Type B pancreatic cell (in vitro differentiated cells): ENCODE measurements at places on chromosomes 4 and X. TPM values are rescaled to one million over a fixed set of nuclear protein-coding genes. Genes with fewer than 3 reads are reported as not detected.

DNA sequence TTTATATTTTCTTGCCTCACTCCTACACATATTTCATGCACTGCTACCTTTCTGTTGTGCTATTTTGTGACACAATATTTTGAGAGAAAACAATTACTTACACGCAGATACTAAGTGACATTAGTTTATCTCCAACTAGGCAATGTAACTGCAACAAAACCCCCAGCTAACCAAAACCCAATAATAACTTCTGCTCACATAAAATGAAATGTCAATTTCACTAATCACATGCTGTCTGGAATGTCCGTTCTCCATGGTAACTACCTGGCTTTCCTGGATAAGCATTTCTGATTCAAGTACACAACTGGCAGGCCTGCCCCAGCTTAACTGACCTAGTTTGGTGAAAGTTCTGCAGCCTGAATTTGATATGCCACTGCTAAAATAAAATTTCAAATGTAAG is 313.5 kb downstream of the TMA16 start:
- H3K27ac ChIP-seq: no peak overlapping the region
- peaks cover 6% of the 10 kb centered on the region for H3K4me1 ChIP-seq
- no peak for DNase-seq
- no peaks in the 10 kb centered on the region for H3K36me3 ChIP-seq

DNA sequence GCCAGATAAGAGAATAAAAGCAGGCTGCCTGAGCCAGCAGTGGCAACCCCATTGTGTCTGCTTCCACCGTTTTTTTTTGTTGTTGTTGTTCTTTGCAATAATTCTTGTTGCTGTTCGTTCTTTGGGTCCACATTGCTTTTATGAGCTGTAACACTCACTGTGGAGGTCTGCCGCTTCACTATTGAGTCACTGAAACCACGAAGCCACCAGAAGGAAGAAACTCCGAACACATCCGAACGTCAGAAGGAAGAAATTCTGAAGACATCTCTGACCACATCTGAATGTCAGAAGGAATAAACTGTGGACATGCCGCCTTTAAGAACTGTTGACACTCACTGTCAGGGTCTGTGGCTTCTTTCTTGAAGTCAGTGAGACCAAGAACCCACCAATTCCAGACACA is 110.5 kb downstream of the PCDH18 start:
- H3K4me1 ChIP-seq: no peaks in the 10 kb centered on the region
- no peaks in the 10 kb centered on the region for H3K27me3 ChIP-seq
- no peak overlapping the region for H3K27ac ChIP-seq
- no peak overlapping the region for H3K4me3 ChIP-seq
- no peak for DNase-seq

GRCh38 chr4:40846532-40846931 is 96.8 kb downstream of the NSUN7 start:
- DNase-seq: no peak
- no peak overlapping the region for H3K27ac ChIP-seq
- no peaks in the 10 kb centered on the region for H3K36me3 ChIP-seq
- peaks cover 49% of the 10 kb centered on the region for H3K4me1 ChIP-seq

GRCh38 chr4:160044693-160045092 is 941.8 kb downstream of the RAPGEF2 start:
- no peaks in the 10 kb centered on the region for H3K4me1 ChIP-seq
- no peaks in the 10 kb centered on the region for H3K36me3 ChIP-seq
- no peak overlapping the region for H3K4me3 ChIP-seq
- no peak for DNase-seq
- no peak overlapping the region for H3K27ac ChIP-seq

DNA sequence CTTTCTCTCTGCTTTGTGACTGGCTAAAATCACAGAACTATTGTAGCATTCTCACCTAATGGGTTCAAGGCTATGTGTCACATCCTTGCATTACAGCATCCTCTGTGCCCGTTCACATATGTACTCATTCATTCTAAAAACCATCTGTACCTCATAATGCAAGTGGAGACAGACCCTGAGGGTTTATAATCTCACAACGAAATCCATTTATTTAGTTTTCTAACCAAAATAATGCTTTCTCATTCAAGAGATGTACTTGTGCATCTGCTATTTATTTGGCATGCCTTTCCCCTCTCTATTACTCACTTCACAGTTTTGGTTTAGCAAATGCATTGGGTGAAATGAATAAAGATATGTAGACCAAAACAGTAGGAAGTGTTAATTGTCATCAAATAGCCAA is 261.5 kb downstream of the DCHS2 start:
- H3K4me3 ChIP-seq: no peak overlapping the region
- peaks cover 8% of the 10 kb centered on the region for H3K27me3 ChIP-seq
- H3K27ac ChIP-seq: no peak overlapping the region
- H3K36me3 ChIP-seq: no peaks in the 10 kb centered on the region

DNA sequence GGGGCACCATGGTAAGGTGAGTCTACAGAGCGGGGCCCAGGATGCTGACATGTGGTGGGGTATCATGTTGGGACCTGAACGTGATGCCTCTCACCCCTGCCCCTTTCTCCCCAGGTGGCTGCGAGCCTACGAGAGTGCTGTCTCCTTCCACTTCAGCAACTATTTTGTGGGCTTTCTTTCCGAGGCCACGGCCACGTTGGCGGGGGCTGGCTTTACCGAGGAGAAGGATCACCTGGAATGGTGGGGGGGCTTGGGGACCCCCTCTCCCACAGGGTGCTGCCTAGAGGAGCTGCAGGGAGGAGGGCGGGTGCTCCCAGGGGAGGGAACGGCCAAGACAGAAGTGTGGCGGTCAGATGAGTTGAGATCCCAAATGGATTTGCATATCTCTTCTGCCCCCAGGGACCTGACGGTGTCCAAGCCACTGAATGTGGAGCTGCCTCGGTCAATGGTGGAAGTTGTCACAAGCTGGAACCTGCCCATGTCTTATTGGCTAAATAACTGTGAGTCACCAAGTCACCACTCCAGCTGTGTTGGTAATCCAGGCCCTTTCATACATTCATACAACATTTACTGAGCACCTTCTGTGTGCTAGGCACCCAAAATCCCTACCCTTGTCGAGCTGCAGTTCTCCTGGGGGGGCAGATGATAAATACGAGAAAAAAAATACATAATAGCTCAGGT is 5.5 kb downstream of the PORCN start:
- H3K27me3 ChIP-seq: no peaks in the 10 kb centered on the region
- H3K27ac ChIP-seq: no peak overlapping the region
- peaks cover 7% of the 10 kb centered on the region for H3K4me1 ChIP-seq

DNA sequence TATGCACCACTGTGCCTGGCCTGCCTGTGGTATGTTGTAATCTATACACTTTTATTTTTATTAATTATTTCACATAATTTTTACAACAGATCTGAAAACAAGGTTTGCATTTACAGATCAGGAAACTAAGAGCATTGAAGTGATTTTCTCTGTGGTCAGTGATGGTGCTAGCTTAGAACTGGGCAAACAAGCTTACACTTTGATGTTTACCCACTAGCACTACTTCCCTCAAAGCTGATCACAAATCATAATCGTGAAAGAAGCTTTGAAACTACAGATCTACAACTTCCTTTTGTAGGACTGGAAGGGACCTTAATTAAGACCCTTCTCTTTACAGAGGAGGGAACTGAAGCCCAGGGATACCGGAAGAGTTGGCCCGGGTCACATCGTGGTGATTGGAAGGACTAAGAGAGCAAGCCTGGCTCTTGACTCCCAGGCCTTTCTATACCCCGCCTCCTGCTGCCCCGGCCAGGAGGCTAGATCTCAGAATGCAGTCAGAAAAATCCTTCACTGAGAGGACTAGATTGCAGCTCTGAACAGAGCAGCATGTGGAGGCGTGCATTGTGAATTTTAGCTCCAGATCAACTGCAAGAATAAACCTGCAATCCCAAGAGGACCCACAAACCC is 93.7 kb upstream of the ZNF827 start:
- no peak overlapping the region for H3K4me3 ChIP-seq
- H3K27me3 ChIP-seq: no peaks in the 10 kb centered on the region

DNA sequence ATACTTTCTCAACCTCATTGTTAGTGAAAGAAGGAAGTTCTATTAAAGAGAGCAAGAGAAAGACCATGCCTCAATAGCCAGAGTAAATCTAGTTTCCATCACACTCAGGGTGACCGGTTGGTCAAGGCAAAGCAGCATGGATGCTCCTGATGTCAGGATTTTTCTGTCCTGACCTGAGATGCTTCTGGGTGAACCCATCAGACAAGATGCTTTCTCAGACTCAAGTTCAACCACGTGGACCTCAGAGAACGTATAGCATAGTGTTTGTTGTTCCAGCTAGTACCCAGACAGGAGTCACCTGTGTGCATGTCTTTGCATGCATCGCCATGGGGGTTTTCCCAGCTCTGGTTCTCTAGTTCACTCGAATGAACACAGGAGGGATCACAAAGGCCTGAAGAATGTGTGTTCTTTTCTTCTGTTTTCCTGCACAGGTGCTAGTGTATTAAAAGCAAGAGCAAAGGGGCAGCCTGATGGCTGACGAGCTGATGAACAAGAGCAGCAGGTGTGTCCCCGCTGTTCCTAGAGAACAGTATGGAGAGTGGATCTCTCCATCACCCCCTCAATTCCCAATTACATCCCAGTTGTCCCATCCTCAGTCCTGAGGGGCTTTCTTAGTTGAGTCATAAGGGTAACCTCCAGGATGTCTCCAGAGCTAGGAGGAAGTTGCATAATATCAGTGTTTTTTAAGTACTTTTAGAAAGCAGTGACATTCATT is 110.5 kb upstream of the ENPP6 start:
- peaks cover 31% of the 10 kb centered on the region for H3K4me1 ChIP-seq
- no peaks in the 10 kb centered on the region for H3K36me3 ChIP-seq
- H3K4me3 ChIP-seq: no peak overlapping the region
- H3K27me3 ChIP-seq: no peaks in the 10 kb centered on the region
- peak overlapping the region; percentile 80 for H3K27ac ChIP-seq
- no peak for DNase-seq

GRCh38 chrX:151985531-151985930 is 11.1 kb upstream of the GABRE start:
- H3K27ac ChIP-seq: no peak overlapping the region
- no peaks in the 10 kb centered on the region for H3K4me1 ChIP-seq
- no peak for DNase-seq
- H3K36me3 ChIP-seq: no peaks in the 10 kb centered on the region
- no peak overlapping the region for H3K4me3 ChIP-seq

- H3K27ac ChIP-seq: no peak overlapping the region
- H3K4me3 ChIP-seq: no peak overlapping the region
- DNase-seq: no peak
- peaks cover 6% of the 10 kb centered on the region for H3K27me3 ChIP-seq
- no peaks in the 10 kb centered on the region for H3K36me3 ChIP-seq
- H3K4me1 ChIP-seq: no peaks in the 10 kb centered on the region
These were observed 70.4 kb upstream of the FHL1 start for GRCh38 chrX:136076942-136077341.

DNA sequence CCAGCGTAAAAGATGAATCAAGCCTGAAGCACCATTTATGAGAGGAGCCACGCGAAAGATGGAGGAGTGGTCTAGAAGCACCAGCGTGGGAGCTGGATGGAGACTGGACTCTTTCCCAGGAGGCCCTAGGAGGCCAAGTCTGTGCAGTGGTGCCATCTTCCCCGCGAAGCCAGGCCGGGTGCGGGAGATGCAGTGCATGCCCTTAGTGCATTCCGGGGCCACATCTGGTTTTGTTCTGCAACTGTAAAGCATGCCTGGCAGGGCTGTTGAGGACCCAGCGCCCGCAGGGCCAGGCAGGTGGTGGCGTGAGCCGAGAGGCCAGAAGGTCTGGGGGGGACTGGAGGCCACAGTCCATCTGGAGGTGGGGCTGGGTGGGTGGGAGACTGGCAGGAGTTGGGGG is 78.6 kb upstream of the ADRA2C start:
- peaks cover 16% of the 10 kb centered on the region for H3K27me3 ChIP-seq
- no peaks in the 10 kb centered on the region for H3K36me3 ChIP-seq
- H3K27ac ChIP-seq: no peak overlapping the region

GRCh38 chr4:165971933-165972332 is 98.9 kb downstream of the TLL1 start:
- H3K4me3 ChIP-seq: no peak overlapping the region
- DNase-seq: no peak
- H3K27ac ChIP-seq: no peak overlapping the region
- no peaks in the 10 kb centered on the region for H3K36me3 ChIP-seq
- H3K27me3 ChIP-seq: no peaks in the 10 kb centered on the region
- H3K4me1 ChIP-seq: no peaks in the 10 kb centered on the region

- peaks cover 19% of the 10 kb centered on the region for H3K4me1 ChIP-seq
- H3K4me3 ChIP-seq: no peak overlapping the region
- H3K27ac ChIP-seq: no peak overlapping the region
- DNase-seq: no peak
These were observed 38.9 kb upstream of the MAB21L2 start for GRCh38 chr4:150543042-150543441.

DNA sequence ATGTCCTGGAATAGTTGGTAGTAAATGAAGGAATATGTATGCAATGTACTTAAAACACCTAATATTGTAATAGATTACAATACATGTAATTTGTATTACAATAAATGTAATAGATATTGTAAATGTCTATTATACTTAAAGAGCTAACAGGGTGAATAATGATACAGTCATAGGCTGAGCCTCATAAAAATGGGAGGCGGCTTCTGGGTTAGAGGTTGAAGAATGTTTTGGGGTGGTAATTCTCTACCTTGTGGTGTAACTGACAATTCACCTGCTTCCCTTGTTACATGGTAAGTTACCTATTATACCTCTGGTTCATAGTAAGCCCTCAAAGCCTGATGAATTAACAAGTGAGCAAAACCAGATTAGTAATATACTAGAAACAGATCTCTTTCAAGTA is 26.0 kb downstream of the ATP8A1 start:
- DNase-seq: no peak
- H3K27ac ChIP-seq: no peak overlapping the region
- H3K4me3 ChIP-seq: no peak overlapping the region

GRCh38 chrX:66008328-66008970 is 31.4 kb downstream of the VSIG4 start:
- H3K27ac ChIP-seq: no peak overlapping the region
- no peaks in the 10 kb centered on the region for H3K27me3 ChIP-seq
- no peaks in the 10 kb centered on the region for H3K36me3 ChIP-seq
- no peak for DNase-seq
- H3K4me1 ChIP-seq: no peaks in the 10 kb centered on the region

- DNase-seq: no peak
- H3K27me3 ChIP-seq: no peaks in the 10 kb centered on the region
- no peak overlapping the region for H3K27ac ChIP-seq
These were observed 172.9 kb upstream of the GLRA2 start for GRCh38 chrX:14356401-14356800.

GRCh38 chrX:39019056-39019455 is 217.8 kb downstream of the MID1IP1 start:
- H3K36me3 ChIP-seq: no peaks in the 10 kb centered on the region
- no peak overlapping the region for H3K27ac ChIP-seq
- no peak overlapping the region for H3K4me3 ChIP-seq
- no peaks in the 10 kb centered on the region for H3K27me3 ChIP-seq

DNA sequence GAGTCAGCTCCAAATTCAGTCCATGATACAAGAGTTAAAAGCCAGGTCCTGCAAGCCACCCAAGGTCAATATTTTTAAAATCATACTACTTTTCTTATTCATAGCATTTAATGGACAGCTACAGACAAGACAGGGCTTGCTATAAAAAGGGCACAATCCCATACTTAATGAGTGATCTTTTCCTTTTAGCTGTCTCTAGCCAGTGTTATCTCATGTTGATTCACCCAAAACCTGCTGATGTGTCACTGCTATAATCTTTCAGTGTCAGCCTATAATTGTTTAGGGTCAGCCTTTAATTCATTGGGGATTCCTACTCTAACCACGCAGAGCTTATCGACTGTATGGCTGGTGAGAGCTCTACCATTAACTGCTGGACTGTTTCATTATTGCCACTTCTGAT is 51.2 kb upstream of the HCCS start:
- H3K36me3 ChIP-seq: no peaks in the 10 kb centered on the region
- H3K4me1 ChIP-seq: no peaks in the 10 kb centered on the region
- no peaks in the 10 kb centered on the region for H3K27me3 ChIP-seq
- no peak overlapping the region for H3K4me3 ChIP-seq

PLAC1 gene
- 0.43 TPM in 1 of 2 replicates, not detected in the other for total RNA-seq

MAGEB17 gene
- total RNA-seq: 0.26 TPM in 1 of 2 replicates, not detected in the other

PNPLA4 gene
- total RNA-seq: 19.3 and 23.6 TPM in 2 replicates

TMEM156 gene
- total RNA-seq: not detected in 2 replicates

PLRG1 gene
- 92.9 and 95.7 TPM in 2 replicates for total RNA-seq

SLC6A14 gene
- 1.1 and 4.2 TPM in 2 replicates for total RNA-seq

SMR3B gene
- total RNA-seq: not detected in 2 replicates
